RWPE2 (cell line): ENCODE measurements at places on chromosomes 4 and X.

DNA sequence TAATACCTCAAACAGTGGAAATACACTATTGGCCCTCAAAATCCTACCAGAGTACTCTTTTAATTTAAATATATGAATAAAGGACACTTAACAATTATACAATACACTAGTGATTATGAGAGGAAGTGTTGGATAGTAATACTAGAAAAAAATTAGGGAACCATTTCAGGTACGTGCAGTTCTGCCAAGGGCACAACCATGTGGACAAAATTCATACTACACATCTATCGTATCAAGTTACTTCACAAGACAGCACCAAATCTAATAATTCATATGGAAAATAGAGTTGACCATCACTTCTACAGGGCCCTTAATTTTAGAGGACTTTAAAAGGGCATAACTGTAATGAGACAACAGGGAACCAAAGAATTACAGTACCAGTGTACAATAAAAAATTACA lies 69.2 kb upstream of the ZCCHC13 start:
- no peak for DNase-seq

- DNase-seq = no peak
Measured at GRCh38 chr4:177509226-177509745, 67.0 kb upstream of the AGA start.

DNA sequence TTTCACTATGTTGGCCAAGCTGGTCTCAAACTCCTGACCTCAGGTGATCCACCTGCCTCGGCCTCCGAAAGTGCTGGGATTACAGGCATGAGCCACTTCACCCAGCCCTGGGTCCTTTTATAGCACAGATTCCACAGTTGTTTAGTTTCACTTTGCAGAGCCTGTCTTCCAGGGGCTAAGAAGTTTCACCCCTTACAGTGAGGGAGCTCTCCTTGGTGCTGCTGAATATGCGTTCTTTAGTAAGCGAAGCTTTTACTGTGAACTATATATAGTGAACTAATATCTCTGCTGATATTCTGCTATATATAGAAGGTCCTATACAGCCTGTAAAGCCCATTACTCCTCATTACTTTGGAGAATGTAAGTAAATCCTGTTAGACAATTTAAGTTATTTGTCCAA lies 4.2 kb downstream of the TCEAL6 start:
- DNase-seq = no peak

DNA sequence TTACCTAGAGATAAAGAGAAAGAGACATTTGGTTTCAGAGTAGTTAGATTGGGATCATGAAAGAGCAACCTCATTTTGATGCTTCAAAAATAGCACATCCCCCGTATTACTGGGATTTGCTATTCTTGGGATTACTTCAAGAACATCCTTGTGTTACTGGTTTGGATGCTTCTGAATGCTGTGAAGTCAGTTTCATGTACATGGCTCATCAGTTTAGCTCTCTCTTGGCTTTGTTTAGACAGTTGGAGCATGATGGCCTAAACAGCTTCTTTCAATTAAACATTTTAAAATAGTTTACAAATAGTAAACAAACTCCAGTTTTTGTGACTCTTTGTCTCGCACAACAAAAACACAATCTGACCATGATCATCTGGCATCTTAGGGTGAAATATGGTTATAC lies 23.9 kb downstream of the HTT start:
- DNase-seq = no peak

- DNase-seq = no peak
Measured at GRCh38 chr4:127997534-127998388, 32.6 kb downstream of the ABHD18 start.

DNA sequence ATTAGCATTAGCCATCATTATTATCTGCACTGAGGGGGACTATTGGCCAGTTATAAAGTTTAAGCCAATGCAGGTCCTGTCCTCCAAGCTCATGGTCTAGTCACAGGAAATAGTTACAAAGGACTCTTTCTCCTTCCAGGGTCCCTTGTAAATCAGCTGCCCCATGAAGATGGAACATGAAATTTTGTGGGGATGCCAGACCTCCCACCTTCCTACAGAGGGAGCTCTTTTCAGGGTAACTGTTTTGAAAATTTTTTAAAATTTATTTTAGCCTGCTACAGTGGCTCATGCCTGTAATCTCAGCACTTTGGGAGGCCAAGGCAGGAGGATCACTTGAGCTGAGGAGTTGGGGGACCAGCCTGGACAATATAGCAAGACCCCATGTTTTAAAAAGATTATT lies 124.4 kb upstream of the SLC34A2 start:
- DNase-seq = no peak

DNA sequence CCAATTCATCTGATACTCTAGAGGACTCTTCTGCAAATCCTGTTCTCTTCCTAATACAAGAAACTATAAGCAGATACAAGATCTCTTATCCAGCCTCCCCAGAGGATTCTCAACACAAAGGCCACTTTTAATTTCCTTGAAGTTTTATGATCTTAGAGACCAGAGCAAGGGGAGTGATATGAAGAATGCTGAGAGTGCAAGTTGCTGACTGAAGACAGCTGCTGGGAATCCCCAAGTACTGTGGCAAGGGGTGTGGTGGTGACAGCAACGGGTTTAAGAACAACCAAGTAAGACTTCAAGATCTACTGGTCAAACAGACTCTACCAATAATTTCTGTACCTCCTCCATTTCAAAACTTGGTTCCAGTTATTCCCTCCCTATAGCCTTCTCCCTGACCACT lies 7.0 kb downstream of the AMMECR1 start:
- no peak for DNase-seq

GRCh38 chr4:32112891-32113290 lies 1392.7 kb downstream of the PCDH7 start:
- DNase-seq = no peak

- no peak for DNase-seq
Measured at GRCh38 chr4:76881375-76881774, 16.6 kb downstream of the SOWAHB start.

- no peak for DNase-seq
Measured at GRCh38 chrX:135544338-135544948, 24.0 kb downstream of the INTS6L start.

DNA sequence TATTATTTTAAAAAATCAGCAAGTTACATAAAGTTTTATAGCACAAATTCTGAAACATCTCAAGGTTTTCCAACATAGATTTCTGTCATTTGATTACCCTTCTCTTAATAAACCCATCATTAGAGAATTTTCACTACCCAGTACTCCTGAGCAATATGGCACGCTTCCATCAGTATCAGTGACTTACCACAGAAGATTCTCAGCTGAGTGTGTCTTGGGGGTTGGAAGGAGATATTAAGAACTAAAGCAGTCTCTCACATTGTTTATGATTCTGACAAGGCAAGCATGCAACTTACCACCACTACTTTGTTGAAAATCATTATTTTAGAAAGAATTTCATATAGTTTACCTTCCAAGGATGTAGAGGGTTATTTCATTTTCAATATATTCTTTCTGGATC lies 67.7 kb downstream of the INPP4B start:
- DNase-seq = no peak

GRCh38 chr4:99190336-99190735 lies 28.7 kb downstream of the ADH6 start:
- DNase-seq = no peak

- no peak for DNase-seq
Measured at GRCh38 chr4:158018221-158018830, 154.5 kb downstream of the GASK1B start.

DNA sequence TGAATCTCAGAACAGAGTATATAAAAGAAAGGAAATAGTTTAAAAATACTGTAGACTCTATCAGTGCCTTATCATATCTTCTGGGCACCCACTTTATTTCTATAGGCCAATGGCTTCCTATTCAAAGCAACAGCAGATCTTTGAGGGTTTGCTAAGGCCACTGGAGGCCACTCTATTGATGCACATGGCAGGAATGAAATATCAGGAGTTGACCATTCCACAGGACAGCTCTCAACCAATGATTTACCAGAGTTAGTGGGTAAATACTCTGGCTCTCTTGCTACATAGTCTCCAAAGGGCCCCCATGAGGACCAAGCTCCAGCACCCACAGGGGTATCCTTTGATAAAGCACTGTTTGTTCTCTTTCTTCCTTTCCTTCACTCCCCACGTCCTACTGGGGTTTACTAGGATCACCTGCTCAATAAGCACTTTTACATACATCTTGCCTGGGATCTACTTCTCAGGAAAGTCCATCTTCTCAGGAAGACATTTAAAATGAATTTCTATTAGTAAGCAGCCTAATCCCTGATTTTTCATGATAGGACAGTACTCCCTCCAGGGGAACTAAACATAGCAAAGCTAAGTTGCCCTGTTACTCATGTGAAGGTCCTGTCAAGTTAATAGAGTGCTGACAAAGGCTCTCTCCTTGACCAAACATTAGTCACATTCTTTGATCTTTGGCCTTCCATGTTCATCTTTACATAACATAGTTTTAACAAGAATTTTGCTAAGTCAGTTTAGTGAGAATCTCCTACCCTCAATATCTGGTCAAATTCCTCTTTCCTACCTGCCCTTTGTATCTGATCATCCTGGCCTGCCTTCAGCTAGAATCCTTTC lies 459.7 kb downstream of the GRXCR1 start:
- DNase-seq = no peak

DNA sequence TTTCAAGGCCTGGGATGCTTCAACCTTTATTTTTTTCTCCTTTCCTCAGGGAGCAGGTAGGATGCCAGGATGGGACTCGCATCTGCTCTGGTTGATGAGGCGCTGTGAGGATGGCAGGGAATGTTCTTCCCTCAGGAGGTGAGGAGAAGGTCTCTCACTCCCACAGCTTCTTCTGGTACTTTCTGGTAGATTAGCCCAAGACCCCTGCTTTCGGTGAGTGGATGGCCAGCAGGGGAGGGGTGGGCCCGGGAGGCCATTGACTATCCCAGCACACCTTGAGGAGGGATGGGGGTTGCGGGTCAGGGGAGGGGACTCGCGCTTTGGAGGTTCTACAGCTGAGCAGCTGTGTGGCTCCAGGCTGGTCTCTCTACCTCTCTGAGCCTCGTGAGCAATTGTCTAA lies 14.8 kb downstream of the CYTL1 start:
- DNase-seq = no peak

GRCh38 chrX:48458711-48459110 lies 11.3 kb downstream of the SLC38A5 start:
- DNase-seq = no peak

GRCh38 chrX:118761939-118762707 lies 34.7 kb downstream of the IL13RA1 start:
- no peak for DNase-seq

GRCh38 chrX:95762716-95763115 lies 921.9 kb upstream of the DIAPH2 start:
- DNase-seq = no peak

DNA sequence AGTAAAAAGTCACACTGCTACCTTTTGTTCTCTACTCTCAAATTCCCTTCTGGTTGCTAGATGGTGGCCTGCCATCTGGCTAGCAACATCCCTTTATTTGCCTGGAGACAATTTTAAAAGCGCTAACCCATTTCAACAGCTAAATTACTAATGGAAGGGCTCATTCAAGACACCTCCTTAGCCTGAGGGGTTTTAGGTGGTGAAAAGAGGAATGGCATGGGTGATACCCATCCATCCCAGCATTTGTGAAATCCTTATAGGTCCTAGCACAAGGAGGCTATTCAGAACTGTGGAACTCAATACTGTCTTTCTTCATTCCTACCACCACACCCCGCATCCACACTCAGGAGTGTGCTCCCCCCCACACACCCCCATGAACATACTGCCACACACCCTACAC lies 33.5 kb downstream of the ARHGEF9 start:
- DNase-seq = no peak

- DNase-seq = no peak
Measured at GRCh38 chr4:3488820-3489219, 25.7 kb downstream of the DOK7 start.

DNA sequence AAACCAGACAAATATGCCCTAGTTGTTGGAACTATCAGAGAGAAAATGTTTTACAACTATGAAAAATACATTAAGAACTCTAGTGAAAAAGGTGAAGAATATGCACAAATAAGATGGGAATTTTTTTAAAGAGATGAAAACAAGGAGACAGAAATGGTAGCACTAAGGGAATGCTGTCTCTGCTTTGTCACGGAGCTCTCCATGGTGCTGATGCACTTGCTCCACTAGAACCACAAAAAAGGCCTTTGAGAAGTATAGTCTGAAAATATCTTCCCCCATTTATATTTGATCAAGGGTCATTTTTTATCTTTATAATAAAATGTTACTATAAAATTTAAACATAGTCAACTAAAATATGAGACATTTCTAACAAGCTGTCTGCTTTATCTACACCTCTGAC lies 1655.5 kb upstream of the AGA start:
- DNase-seq = no peak

DNA sequence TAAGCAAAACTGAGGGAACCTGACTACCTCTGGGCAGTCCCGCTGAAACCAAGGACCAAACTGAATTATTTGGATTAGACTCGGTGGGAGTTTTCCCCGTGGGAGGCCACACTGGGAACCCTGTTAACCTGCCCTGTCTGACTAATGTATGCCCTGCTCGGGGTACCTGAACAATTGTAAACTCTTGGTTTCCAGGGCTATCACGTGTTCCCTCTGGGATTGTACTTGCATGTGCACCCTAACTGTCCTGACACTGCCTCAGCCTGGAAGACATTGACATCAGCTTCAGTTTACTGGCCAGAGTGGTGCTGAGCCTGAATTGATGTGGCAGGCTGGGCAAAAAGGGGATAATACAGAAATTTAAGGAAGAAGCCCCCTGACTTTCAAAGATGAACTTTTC lies 20.1 kb upstream of the ZNF41 start:
- DNase-seq = no peak

DNA sequence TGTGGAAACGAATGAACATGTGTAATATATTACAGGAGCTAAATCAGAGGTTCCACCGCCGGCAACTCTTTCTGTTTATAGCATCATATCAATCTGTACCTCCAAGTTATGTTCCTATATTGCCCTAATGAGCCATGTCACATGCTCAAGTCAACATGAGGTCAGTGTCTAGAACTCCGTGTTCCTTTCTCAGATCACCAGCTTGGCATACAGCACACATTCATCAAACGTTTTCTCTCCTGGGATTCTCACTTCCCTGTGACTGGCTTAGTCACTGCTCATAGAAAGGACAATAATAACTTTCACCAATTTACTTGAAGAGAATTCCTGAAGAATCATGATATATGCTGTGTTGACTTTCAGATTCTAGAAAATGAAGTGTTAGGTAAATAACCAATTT lies 532.0 kb upstream of the SPANXN1 start:
- DNase-seq = no peak

GRCh38 chrX:100969936-100970335 lies 428 bp downstream of the ARL13A start:
- no peak for DNase-seq

- no peak for DNase-seq
Measured at GRCh38 chr4:155496294-155496626, 119.5 kb upstream of the MAP9 start.

GRCh38 chr4:140240237-140240636 lies 86.3 kb upstream of the MAML3 start:
- DNase-seq = no peak
